ENCODE measurements at places on chromosomes 5 and 9. TPM values are rescaled to one million over a fixed set of nuclear protein-coding genes. Genes with fewer than 3 reads are reported as not detected.

Gene NIPAL4
- 3.1 TPM for total RNA-seq

Gene FOXD4L6
- total RNA-seq, result not detected

DNA sequence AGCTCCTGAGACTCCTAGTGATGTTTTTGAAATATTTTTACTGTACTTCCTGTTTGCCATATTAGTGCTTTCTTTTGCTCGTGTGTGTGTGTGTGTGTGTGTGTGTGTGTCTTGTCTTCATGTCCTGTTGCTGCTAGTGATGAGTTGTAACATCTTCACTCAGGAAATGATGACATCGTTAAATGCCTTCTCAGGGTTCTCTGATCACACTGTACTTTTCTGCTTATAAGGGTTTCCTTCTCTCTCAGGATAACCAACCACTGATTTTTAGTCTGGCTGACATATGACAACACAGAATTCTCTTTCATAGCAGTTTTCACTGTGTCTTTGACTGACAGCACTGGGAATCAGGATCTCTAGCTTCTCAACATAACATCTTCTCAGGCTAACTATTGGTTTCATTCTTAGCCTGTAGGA, 16.1 kb downstream of the SV2C start:
- DNase-seq, result peak; percentile 8

DNA sequence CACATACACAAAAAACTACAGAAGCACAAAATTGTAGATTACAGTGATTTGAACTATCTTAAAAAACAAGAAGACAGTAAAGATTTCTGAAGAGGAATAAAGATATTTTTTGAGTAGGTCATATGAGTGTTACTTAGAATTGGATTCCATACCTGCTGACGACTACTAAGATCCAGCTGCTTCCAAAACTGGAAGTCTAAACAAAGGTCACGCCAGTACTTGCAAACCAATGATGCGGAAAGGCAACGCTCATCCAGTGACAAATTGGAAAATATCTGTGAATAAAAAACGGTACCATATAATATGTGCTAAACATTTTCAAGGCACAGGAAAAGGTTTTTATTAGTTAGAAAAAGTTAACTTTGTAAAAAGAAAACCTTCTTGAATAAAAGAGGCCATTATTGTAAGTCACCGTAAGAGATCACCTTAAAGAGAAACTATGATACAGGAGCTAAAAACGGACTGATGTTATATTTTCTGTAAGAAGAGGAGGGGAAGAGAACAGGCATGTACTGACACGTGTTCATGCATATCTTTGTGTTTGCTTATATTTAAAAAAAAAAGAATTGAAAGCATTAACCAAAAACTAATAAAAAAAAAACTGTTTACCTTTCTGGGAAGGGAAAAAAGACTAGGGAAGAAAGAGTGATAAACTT, 14.1 kb downstream of the FBXL17 start:
- no peak for DNase-seq

DNA sequence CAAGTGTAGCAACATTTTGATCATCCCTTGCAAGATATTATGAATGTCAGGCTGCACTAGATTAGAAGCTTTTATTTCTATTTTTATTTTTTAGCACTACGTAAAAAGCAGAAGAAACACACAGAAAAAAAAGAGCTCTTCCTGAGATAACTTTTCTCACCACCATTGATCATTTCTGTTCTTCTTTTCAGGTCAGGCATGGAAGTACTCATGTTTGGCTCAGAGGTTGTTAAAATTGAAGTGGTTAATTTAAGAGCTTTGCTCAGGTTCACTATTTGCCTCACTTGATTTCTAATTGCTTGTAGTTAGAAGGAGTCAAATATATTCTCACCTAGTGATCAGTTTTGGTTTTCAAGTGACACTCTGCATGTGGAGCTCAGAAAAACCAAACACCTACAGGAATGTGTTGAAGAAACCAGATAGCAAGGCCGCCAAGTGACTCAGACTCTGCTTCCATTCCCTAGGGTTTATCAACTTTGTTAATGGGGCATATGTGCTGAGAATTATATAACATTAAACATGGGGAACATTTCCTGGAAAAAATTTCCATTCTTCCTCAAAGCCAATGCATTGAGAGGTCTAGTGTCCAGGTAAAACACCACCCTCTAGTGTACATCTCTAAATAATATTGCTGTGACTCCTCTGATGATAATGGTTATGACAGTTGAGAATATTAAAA, 679.8 kb downstream of the CETN3 start:
- peak; percentile 26 for DNase-seq

DNA sequence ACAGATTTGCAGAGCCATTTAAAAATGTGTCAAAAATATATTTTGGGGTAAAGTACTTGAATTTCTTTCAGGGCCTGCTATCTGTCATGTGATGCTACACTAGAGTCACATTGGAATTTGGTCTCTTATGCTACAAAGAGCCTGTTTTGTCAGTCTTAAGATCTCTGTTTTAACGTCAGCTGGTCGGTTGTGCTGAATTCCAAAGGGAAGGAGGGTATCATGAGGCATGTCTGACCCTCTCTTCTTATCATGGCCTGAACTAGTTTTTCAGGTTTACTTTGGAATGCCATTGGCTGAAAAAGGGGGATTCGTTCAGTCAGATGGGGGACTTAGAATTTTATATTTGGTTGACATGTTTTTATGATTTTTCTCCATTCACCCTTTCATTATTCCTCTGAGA, 290.6 kb downstream of the CD180 start:
- DNase-seq, result no peak

Data from B cell (primary cell).